ENCODE measurements at places on chromosomes 7 and 10.

GRCh38 chr7:36045326-36045725 lies 107.7 kb upstream of the EEPD1 start:
- DNase-seq = no peak

GRCh38 chr7:18276380-18276779 lies 219.2 kb upstream of the HDAC9 start:
- DNase-seq = no peak

DNA sequence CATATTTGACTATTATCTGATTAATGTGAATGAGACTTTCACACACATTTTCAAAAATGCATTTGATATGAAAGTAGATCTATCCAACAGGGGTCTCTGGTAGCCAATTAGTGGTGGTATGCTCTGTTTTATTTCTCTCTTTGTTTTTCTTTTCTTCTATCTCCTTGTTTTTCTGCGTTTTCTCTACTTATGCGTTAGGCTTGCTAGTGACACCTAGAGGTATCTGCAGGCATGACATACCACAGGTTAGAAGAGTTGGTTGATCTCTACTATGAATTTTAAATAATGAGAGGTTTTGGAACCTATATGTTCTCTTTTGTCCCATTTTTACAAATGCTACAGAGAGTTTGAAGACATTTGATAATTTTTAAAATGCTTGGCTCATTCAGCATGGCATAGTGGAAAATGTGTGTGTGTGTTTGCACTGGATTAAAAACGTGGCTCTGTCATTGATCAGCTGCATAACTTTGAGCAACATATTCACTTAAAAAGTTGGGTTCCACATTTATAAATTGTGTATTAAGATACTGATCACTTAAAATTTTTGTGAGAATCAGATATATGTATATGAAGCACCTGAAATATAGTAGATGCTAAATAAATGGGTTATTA lies 28.1 kb upstream of the PLXDC2 start:
- no peak for DNase-seq

DNA sequence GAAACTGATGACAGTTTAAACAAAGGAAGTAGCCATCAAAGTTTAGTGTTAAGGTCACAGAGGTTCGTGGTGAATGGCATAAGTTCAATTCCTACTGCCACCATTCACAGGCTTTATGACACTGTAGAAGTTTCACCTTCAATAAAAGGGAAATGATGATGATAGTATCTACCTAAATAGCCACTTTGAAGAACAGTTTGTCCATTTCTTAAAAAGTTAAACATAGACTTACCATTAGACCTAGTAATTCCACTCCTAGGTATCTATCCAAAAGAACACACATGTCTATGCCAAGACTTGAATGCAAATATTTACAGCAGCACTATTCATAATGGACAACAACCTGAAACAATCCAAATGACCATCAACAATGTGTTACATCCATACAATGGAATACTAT lies 18.9 kb upstream of the GSTK1 start:
- DNase-seq = no peak

- DNase-seq = no peak
Observed at GRCh38 chr10:22942437-22942836, 14.6 kb downstream of the ARMC3 start.

- no peak for DNase-seq
Observed at GRCh38 chr10:68327889-68328786, 3.7 kb upstream of the HNRNPH3 start.

DNA sequence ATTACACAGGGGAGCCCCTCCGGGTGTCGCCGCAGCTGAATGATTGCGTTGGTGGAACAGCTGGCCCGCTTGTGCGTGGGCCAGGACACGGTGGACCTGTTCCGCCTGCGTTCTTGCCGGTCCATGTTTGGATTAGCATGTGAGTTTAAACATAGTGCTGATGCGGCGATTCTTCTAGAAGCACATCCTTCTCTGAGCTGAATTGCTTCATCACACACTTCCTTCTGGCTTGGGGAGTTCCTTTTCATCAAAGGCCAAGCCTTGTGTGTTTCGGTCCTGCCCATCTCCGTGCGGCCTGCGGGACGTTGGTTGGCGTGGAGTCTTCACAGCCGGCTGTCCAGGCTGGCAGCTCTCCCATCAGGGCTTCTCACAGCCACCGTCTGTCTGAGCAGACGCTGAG lies 45.5 kb upstream of the SLC29A4 start:
- no peak for DNase-seq

- no peak for DNase-seq
Observed at GRCh38 chr7:66267249-66267648, 62.1 kb downstream of the TPST1 start.

DNA sequence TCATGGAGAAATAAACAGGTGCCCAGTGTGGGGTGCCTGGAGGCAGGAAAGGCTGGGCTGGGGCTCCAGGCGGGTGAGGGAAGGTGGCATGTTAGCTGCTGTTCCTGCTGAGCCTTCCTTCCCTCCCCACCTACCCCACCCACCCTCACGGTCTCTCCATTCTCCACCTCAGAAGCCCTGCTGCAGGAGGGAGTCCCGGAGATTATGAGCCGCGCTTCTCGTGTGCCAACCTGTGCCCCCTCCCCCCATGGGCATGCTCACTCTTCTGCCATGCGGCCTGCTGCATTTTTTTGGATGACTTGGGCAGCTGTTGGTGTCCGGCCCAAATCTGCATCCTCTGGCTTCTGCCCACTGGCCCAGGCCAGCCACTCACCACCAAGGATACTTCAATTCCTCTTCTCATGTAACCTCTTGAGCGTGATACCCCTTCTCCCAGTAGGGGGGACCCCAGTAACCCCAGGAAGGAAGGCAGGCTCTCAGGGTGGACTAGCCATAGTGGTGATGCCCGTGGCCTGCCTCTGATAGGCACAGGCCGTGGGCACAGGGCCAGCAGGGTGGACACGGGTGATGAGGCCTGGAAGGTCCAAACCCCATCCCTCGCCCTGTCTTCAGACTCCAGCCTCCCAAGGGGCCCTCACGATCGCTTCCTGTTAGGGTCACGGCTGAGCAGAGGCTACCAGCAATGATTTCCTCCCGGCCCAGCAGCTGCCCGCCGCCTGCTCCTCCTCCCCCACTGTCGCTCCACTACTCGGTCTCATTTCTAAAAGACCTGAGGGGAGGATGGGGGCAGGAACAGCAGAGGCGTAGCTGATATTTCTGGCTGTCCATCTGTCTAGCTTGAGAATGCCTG lies 27.8 kb downstream of the UNC5B start:
- no peak for DNase-seq

DNA sequence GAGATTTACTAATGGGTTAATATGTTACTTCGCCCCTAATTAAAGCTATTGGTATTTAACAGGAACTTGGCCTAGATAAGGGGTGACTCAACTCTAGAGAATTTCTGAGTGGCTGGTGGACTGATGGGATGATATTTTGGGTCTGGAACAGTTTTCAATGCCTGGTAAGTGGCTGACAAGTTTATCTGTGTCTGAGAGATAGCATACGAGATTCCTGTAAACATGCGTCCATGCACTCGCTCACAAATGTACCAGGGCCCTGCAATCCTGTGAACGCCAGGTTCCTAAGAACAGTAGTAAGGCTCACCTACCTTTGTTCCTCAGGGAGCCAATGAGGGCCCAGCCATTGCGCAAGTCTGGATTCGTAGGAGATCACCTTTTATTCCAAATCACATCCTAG lies 683.8 kb upstream of the ANKRD30A start:
- no peak for DNase-seq

DNA sequence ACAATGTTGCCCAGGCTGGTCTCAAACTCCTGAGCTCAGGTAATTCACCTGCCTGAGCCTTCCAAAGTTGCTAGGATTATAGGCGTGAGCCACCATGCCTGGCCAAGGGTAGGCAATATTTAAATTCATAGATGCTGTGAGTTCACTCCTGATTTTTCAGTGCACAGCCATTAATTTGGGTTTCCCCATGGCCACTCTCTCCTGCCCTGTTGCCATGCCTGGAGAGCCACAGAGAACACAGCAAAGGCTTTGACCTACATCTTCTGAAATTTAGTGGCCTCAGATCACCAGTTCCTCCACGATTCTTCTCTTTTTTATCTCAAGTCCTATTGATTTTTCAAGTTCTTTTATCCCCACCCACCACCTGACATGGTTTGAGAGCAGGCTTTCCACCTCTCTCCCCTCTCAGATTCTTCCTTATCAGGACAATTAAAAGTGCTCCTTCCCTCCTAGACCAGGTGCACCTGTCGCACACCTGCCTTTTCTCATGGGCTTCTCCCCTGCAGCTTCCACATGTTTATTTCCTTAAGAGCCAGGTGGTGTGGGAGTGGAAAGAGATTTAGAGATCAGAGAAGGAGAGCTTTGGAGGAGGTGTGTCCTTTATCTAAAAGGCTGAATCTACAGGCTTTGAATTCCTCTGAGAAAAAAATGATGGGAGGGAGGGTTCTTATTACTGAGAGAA lies 123.8 kb downstream of the ADRA2A start:
- DNase-seq = no peak

- no peak for DNase-seq
Observed at GRCh38 chr7:117951285-117951684, 78.0 kb upstream of the CTTNBP2 start.

DNA sequence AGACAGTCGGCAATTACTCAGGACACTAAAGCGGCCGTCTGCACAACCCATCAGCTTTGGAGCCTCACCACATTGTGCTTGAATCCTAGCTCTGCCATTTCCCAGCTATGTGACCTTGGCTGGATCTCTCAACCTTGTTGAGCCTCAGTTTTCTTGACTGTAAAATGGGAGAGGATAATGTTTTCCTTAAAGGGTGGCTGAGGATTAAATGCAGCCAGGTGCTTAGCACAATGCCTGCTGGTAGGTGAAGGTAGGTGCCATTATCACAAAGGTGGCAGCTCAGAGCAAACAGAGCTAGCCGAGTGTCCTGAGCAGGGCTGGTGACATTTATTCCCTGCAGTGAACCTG lies 508.5 kb upstream of the ZMIZ1 start:
- no peak for DNase-seq

DNA sequence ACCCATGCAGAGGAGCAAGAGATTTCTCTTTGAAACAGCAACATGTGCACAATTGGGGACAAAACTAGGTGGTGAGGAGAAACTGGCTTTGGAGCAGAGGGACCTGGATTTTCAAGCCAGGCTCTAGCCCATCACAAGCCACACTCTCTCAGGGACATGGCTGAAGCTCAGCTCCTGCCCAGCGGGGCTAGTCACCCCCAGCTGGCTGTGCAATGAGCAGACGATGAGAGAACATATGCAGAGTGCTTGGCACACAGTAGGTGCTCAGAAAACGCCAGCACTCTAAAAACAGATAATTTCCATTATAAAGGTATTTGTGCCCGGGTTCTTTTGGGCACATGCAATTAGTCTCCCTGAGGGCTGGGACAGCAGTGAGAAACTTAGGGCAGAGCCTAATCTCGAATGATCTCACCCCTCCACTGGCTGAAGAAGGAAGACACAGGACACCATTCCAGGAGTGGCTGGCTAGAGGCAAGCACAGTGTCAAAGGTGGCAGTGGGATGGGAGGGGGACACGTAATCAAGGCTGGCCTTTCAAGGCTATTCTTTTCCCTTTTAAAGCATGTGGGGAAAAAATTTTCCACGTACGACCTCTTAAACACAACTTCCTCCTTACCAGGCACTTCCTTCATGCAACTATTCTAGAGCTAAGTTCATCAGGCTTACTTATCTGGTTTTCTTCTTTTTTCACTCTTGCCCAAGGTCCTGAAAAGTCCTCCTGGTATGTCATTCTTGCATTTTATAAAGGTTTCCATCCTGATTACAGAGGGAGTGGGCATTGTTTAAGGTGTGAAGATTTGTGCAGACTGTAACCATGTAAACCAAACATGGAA lies 15.1 kb downstream of the FAM53B start:
- no peak for DNase-seq

DNA sequence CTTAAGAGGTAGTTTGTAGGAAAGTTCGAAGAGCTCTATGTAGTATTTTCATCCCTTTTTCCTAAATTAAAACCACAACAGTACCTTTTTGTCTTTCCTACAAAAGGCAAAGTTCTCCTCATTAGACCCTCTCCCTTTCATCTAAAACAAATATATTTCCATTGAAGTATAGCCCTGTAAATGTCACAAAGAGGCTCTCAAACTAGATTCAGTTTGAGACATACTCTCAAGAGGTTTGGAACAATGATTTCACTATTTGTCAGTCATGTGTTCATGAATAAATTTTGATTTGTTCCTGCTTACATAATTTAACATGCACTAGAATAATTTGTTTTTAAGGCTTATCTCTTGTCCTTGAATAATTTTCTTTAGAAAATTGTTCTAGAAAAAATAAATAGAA lies 12.2 kb downstream of the TAS2R16 start:
- no peak for DNase-seq

DNA sequence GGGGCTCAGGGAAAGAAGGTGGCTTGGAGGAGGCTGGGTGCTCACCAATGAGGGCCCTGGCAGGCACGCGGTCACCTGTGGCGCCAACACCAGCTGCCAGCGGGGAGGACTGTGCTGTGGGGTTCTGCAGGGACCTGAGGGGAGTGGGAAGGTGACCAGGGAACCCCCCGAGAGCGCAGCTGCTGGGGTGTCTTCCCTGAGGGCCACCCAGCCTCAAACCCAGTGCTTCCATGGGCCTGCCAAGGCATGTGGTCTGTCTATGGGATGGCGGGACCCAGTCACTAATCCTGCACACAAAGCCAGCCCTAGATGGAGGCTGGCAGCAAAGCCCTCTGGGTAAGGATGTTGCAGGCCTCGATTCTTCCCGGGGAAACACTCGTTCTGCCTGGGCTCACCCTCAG lies 117.1 kb downstream of the EBF3 start:
- no peak for DNase-seq

- no peak for DNase-seq
Observed at GRCh38 chr7:48312151-48312550, 140.9 kb downstream of the ABCA13 start.

DNA sequence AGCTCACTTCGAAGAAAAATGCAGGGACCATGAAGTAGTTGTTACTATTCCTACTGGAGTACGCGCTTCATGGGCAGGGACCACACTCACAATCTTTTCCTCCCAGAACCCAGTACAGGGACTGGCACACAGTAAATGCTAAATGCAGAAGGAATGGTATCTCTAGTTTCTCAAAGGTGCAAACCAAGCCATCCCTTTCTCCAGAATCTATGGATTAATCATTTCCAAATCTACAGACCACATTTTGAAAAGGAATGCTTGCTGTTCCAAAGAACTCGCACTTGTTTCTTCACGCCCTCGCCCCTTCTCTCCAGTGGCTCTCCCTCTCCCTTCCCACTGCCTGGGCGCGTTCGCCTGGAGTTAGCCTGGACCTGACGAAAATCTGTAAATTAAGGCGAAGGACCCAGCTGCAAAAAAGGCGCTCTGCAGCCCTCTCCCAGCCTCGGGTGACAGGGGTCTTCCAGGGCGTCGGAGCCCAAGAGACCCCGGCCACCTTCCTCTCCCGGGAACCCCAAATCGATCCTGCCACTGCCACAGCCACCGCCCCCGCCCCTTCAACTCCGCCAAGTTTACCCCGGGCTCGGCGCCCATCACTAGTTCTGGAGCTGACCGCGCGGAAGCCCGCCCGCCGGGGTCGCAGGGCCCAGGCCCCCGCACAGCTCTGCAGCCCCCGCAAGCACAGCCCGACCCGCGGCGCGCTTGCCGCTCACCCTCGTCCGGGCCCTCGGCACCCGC lies 527 bp downstream of the PDIA4 start:
- DNase-seq = no peak
